ENCODE measurements at places on chromosomes 12 and 14.

GRCh38 chr12:129776977-129777667 lies 126.7 kb downstream of the TMEM132D start:
- no peak for DNase-seq

GRCh38 chr14:74194506-74195274 lies 44.6 kb upstream of the VSX2 start:
- DNase-seq: no peak

DNA sequence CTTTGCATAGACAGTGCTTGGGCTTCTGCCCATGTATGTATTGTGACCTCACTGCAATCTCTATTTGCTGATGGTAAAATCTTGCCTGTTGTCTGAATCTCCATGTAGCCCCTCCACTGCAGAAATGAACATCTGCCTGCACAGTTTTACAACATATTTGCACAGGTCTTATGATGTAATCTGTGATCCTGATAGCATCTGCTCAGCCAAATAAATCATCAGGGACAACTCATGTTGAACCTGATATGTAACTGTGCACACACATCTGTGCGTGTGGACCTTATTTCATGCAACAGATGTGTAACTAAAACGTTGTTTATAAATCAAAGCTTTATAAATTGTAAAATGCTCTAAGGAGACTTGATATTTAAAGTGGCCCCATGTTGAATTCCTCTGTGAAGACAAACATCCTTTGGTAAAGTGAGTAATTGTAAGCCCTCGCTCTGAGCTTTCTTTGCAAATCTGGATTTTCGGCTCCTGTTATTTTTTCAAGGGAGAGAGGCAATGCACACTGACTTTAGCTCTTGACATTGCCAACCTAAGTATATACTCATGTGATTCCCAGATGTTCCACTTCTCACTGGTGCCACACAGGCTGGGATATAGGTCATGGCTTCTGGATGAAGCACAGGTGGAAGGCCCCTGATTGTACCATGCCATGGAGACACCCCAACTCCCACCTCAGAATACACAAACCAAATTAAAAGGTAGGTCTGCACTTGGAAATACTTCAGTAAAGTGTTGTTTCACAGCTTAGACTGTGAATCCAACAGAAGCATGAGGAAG lies 371.3 kb downstream of the GRIN2B start:
- no peak for DNase-seq

DNA sequence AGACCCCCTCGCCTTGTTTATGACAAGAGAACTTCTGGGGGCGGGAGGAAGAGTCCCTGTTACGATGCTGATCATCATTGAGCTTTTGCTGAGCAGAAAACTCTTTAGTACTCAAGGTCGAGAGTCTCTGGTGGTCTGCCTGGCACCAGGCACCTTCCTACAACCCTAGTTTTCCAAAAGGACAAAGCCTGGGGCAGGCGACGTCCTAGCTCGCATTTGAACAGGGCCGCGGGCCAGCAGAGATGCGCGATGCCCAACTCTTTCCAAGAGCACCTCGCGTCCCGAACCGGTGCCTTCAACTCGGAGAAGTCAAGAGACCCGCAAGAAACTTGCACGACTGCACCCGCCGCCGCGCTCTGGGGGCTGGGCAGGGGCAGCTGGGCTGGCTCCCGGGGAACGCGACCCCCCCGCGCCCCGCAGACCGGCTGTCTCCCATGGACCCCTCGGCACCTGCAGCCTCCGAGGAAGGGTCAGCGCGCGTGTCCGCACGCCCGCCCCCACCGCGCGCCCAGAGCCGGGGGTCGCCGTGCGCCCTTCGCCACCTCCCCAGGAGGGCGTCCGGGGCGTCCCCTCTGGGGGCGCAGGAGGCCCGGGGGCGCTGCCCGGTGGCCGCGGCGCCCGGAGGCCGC lies 377 bp upstream of the BCL7A start:
- DNase-seq: no peak

- no peak for DNase-seq
Observed at GRCh38 chr12:83434600-83434999, 747.9 kb downstream of the TMTC2 start.

- no peak for DNase-seq
Observed at GRCh38 chr14:53668897-53669296, 287.7 kb downstream of the BMP4 start.

DNA sequence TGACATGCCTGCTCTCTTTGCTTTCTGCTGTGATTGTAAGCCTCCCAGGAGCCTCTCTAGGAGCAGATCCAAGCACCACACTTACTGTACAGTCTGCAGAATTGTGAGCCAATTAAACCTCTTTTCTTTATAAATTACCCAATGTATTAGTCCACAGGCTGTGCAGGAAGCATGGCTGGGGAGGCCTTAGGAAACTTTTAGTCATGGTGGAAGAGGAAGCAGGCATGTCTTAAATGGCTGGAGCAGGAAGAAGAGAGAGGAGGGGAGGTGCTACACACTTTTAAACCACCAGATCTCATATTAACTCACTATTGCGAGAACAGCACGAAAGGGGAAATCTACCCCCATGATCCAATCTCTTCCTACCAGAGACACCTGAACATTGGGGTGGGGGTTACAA lies 108.9 kb downstream of the DERA start:
- DNase-seq: no peak

All from adrenal gland (tissue), 19 donors.